ENCODE measurements at places on chromosomes 1 and 21.
A peak's percentile ranks its signal among the peaks of the same experiment; 100 is the strongest.

DNA sequence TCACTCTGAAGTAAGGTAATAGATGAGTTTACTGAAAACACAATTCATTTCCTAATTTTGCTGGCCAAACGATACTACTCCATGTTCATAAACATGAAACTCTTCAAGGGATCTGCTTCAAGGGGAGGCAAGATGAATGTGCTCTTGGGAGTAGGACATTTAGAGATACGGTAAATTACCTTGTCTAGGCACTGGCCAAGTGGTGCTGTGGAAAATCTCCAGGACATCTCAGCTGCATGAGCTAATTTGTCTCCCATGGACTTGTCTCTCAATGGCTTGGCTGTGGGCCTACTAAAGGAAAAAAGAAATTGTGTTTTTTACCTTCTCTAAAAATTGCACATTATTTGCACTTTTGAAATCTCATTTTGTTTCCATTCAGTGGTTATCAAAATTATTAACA, 780.6 kb downstream of the LTN1 start:
- no peak for DNase-seq

DNA sequence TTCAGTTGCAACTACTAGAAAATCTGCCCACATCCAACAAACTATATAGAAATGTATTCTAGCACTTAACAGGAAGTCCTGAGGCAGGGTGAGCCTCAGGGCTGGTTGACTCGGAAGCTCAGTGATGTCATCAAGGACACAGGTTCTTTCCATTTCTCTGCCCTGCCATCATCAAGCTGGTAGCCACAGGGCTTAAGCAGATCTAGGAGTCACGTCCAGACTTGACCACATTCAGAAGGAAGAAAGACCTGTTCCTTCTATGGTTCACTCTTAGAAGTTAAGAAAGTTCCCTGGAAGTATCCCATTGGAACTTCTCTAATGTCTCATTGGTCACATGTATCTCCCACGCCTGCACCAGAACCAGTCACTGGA, 438.1 kb downstream of the PRDM2 start:
- DNase-seq: no peak

DNA sequence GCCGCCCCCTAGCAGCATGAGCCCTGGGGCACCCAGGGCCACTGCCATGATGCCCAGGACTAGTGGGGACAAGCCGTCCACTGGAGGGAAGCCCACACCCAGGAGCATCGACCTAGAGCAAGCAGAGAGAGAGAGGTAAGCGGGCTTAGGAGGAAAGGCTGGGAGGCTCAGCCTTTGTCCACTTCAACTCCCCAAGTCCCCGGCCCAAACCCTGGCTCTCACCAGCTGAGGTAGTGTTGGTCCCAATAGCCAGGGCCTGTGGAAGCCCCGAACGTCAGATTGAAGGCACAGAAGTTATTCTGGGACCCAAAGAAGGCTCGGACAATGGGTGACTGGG, 2.4 kb downstream of the GLMP start:
- DNase-seq: no peak

- no peak for DNase-seq
Observed at GRCh38 chr1:154141240-154141639, 13.6 kb downstream of the NUP210L start.

DNA sequence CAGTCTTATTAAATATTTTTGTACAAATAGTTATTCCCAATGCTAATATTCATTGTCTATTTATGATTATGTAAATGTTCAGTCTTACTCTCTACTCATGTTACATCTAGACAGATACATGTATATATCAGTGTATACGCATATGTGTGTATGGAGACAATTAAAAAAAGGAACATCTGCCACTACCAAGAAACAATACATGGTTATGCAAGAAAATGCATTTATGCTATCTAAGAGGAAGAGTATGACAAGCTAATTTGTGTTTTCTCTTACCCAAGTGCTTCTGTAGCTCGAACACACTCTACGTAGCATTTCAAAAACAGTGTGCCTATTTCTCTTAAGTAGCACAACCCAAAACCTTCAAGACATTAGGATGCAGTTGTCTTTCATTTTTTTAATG, 6.1 kb upstream of the RLF start:
- DNase-seq: no peak

GRCh38 chr1:203037509-203038190, 11.4 kb downstream of the PPFIA4 start:
- DNase-seq: no peak

DNA sequence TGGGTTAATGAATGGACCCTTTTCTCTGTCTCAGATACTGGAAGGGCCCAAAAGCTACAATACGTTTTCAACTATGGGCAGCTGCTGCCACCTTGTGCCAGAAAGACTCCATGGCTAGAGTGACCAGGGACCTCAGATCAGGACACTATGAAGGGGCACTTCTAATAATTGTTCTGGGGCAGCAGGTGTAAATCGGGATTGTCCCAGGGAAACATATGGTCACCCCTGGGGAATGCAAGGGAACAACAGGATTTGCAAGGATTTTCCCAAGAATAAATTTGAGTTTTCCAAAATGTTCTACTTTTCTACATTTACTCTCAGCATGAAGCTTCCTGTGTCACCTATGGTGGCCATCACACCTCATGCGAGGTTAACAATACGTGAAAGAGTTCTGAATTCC, 12.0 kb upstream of the FCAMR start:
- DNase-seq: peak; percentile 73

GRCh38 chr1:75641325-75641724, 30.4 kb upstream of the SLC44A5 start:
- no peak for DNase-seq

- DNase-seq: no peak
Observed at GRCh38 chr1:36225283-36225899, 1.1 kb downstream of the THRAP3 start.

- no peak for DNase-seq
Observed at GRCh38 chr1:203069030-203069747, 16.6 kb downstream of the MYOG start.

- no peak for DNase-seq
Observed at GRCh38 chr1:231678011-231678432, 51.4 kb downstream of the DISC1 start.
